Effector memory CD8-positive, alpha-beta T cell (primary cell): ENCODE measurements at places on chromosomes 1 and 21.

DNA sequence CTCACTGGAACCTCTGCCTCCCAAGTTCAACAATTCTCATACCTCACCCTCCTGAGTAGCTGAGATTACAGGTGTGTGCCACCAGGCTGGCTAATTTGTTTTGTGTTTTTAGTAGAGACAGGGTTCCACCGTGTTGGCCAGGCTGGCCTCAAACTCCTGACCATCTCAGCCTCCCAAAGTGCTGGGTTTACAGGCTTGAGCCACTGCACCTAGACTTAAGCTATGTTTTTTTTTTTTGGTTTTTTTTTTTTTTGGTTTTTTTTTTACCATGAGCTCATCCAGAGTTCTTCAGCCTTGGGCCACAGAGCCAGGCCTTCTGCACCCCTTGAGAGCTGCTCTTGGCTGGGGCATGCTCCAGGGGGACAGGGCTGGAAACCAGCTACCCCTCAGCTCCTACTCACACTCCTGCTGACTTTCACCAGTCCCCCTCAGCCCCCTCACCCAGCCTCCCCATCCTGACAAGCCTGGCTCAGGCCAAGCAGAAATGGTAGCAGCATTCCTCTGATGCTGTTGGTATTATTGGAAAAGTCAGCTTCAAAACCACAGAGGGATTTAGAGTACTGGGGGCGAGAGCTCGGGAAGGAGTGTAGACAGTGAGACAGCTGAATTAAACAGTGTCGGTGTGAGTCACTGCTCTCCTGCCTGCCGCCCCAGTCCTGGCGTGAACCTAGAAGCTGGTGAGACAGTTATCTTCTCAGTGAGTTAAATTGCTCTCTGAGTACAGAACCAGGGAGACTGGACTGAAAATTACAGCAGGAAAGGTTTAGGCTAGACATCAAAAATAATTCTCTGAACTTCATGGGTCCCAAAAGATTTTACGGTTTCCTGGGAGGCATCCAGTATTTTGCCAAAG lies 63.7 kb downstream of the NAV1 start:
- no peak for DNase-seq

GRCh38 chr1:214946615-214947014 lies 135.9 kb upstream of the KCNK2 start:
- DNase-seq: no peak

- DNase-seq: no peak
Measured at GRCh38 chr1:2143814-2144500, 50.6 kb downstream of the FAAP20 start.

GRCh38 chr1:25103164-25103795 lies 129.0 kb downstream of the SYF2 start:
- no peak for DNase-seq

DNA sequence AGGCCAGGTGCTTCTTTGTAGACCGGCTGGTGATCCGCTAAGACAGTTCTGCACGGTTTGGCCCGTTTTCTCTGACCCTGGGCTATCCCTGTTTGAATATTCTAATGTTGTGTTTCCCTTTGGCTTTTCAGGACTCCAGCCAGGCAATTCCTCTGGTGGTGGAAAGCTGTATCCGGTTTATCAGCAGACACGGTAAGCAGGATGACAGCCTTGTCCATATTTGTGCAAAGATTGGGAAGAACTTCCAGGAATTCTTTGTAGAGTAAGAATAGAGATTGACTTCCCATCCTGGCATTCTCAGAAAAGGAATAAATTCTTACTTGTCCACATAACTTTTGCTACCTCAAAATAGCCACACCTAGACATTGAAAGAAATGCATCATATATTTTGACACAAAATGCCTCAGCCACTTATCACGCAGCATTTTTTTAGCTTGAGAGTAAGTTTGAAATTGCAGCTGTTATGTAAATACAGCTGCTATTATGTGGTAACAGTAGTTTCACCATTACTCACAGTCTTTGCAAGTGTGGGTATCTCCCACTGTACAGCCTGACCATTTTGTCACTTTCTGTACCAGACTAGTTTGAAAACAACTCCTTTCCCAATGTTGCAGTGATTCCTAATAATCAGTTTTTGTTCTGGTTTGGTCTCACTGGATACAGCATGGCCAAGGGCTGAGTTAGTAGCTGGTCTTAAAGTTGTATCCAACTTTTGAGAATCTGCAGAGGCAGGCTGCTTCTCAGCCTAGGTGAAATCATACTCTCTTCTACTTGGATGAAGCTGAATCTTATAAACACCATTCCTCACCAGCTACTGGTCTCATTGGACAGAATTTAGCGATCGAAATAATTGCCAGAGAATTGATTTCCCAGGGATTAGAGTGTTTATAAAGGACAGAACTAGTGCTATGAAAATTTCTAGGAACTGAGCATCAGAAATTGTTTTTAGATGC lies 40.0 kb upstream of the IKBKE start:
- DNase-seq: no peak

DNA sequence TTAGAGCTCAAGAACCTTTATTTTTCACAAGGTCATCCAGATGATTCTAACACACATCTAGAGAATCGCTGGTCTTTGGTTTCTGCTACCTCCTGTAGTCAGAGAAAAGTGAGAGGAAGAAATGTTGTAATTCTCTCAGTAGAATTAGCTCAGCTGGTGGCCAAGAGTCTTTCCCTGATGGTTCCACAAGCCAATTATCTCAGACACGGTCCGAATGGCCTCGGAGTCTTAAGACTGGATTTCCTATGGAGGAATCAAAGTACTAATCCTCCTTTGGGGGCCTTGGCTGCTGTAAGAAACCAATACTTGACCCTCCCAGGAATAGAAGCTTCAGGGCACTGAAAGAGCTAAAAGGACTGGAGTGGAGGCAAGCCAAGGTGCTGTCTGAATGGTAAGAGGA lies 1.8 kb downstream of the TMEM81 start:
- DNase-seq: no peak

- DNase-seq: no peak
Measured at GRCh38 chr1:182278144-182279054, 113.2 kb downstream of the GLUL start.
